ENCODE measurements at places on chromosomes 6 and 20. TPM values are rescaled to one million over a fixed set of nuclear protein-coding genes. Genes with fewer than 3 reads are reported as not detected.
A peak's percentile ranks its signal among the peaks of the same experiment; 100 is the strongest.

DNA sequence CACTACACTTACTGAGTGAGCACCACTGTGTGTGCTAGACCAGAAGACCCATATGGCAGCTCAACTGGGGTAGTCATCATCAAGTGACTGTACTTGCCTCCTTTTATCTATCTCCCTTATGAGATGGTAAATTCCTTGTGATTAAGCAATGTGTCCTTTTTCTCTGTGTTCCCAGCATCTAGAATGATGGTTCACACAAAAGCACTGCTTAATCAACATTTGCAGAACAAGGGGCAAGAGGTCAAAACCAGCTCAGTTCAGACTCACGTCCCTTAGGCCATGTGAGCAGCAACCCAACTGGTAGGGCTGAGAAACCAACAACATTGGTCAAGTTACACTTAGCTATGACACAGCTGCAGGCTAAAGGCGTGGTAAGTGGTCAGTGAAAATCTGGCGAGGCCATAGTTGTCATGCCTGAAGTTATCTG lies 10.0 kb downstream of the TRAM2 start:
- DNase-seq, result no peak

Gene CST4
- total RNA-seq, result not detected

Gene MTFR2
- 1.4 TPM for total RNA-seq

DNA sequence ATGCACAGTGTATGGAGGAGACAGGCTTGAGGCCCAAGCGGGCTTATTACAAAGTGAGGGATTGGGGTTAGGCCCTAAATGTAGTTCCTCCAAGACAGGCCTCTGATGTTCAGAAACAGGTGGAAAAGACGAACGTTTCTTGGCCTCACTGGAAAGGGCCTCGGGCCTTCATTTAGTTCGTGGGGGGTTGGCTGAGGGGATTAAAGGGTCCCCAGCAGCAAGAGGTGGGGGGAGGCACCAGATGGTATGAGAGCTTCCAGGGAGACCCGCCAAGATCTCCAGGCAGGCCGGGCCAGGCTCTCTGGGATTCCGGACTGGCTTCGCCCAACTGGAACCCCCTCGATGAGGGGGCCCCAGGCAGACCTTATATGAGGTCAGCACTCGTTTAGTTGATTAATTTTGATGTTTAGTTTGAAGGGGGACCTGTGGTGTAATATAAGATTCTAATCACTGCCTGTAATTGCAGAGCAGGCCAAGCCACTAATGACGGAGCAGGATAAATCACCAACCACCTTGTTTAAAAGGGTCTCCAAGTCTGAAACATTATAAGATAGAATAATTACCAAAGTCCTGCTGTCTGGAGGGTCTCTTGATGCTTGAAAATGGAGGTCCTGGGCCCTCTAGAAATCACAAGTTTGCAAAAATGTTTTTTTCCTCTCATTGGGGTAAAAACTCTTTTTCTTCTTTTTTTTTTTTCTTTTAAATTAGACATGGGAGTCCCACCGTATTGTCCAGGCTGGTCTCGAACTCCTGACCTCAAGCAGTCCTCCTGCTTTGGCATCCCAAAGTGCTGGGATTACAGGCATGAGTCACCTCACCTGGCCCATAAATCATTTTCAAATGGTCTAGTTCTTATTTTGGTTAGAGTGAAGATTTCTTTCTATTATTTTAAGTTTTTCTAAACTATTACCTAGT lies 2.2 kb downstream of the HMGA1 start:
- no peak for DNase-seq

DNA sequence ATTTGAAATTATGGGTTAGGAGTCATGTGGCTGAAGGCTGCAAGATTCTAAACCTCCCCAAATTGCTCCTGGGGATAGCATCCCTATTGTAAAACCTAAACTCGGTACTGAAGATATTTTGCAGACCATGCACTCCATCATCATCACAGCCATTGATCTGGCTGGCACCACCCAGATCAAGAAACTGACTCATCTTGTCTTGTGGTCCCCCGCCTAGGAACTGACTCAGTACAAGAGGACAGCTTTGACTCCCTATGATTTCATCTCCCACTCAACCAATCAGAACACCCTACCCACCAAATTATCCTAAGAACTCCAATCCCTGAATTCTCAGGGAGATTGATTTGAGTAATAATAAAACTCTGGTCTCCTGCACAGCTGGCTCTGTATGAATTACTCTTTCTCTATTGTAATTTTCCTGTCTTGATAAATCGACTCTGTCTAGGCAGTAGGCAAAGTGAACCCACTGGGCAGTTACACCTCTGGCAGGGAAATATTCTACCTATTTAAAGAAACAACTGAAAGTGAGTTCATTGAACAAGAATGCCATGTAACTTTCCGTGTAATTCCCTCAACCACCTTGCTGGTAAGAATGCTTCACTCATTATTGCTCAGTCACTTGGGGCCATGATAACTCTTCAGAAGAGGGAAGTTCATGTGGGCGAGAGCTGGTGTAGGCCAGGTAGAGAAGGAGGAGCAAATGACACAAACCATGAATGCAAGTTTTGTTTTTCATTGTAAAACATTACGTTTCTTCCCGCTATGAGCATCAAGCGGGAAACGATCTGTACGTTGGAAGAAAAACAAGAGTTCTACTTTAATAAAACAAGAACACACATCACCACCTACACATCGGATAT lies 602.9 kb upstream of the ARID1B start:
- no peak for DNase-seq

GRCh38 chr6:142207265-142207877 lies 60.3 kb downstream of the VTA1 start:
- DNase-seq, result peak; percentile 30

DNA sequence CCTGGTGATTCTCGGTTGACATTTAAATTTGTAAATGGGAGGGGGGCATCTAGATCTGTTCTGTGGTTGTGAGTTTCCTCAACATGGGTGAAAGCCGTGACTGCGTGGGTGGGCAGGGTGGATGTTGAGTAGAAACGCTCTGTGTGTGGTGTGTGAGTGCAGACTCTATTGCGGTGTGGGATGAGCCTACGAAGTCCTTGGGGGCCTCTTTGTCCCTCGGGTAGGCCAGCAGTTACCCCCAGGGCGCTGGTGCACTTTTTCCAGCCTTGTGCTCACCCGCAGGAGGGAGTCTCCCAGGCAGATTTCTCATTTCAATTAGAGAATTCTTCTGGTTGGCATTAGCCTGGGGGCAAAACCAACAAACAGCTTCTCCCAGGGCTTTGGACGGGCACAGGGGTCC lies 10.6 kb downstream of the TOX2 start:
- DNase-seq, result no peak

GRCh38 chr6:151101161-151101815 lies 138.5 kb upstream of the AKAP12 start:
- no peak for DNase-seq

GRCh38 chr6:167097770-167098169 lies 25.1 kb upstream of the CCR6 start:
- no peak for DNase-seq

DNA sequence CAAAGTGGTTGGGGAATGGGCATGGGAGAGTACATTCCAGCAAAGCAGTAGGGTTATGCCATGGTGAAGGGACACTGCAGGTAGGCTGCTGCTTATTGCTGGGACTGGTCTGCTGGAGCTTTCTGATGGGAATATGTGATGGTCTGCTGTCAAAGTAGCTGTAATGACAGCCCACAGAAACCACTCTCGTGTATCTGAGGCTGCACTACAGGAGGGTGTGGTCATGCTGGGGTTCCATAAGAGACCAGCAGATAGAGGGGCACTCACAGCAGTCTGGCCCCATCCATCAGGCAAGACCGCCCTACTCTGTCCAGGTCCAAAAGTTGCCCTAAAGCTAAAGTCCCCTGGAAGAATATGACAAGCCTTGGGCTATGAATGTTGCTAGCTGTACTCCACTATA lies 739.3 kb downstream of the COL12A1 start:
- no peak for DNase-seq

- peak; percentile 38 for DNase-seq
Observed at GRCh38 chr6:17280552-17281090, 540 bp upstream of the RBM24 start.

GRCh38 chr6:94133106-94133505 lies 713.7 kb upstream of the EPHA7 start:
- DNase-seq, result no peak

Gene NAA20
- total RNA-seq, result 29.2 TPM

DNA sequence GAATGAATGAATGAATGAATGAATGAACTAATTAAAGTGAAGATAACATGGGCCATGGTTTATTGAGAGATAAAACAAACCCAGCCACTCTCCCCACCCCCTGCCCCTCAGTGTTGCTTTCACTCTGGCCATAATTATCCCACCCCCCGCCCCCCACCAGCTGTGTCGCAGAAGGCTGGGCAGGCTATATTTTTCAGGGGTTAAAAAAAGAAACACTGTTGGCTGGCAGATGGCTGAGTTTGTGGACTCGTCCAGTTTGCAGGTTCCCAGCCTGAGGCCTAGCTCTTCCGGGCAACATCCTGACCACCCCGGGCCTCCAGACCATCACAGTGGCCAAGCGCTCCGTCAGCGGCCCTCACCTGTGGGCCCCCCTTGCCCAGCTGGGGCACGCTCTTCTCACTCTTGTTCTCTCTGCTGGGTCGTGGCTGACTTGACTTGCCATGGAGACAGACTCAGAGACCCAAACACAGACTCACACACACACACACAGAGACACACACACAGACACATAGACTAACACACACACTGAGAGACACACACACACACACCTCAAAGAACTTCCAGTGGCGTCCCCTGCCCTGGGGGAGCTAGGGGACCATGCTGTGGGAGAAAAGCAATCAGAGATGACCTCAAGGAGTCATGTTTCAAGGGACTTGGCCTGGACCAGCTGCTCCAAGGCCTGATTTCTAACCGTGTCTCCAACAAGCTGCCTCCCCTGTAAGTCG lies 2.2 kb upstream of the GRM4 start:
- no peak for DNase-seq

- DNase-seq, result no peak
Observed at GRCh38 chr6:24927277-24927955, 8.3 kb downstream of the RIPOR2 start.

- peak; percentile 74 for DNase-seq
Observed at GRCh38 chr6:135851442-135852271, at the start of gene PDE7B. TSS of gene PDE7B (plus strand) at chr6:135851701.
